ENCODE measurements at places on chromosomes 2 and 18. TPM values are rescaled to one million over a fixed set of nuclear protein-coding genes. Genes with fewer than 3 reads are reported as not detected.

Gene MAP3K19
- not detected for total RNA-seq

GRCh38 chr2:127453392-127454171 is 35.4 kb downstream of the PROC start:
- no peak for DNase-seq

GRCh38 chr2:48474574-48475298 is 55.2 kb upstream of the STON1 start:
- no peak for DNase-seq

Gene UGT1A4
- total RNA-seq: not detected

DNA sequence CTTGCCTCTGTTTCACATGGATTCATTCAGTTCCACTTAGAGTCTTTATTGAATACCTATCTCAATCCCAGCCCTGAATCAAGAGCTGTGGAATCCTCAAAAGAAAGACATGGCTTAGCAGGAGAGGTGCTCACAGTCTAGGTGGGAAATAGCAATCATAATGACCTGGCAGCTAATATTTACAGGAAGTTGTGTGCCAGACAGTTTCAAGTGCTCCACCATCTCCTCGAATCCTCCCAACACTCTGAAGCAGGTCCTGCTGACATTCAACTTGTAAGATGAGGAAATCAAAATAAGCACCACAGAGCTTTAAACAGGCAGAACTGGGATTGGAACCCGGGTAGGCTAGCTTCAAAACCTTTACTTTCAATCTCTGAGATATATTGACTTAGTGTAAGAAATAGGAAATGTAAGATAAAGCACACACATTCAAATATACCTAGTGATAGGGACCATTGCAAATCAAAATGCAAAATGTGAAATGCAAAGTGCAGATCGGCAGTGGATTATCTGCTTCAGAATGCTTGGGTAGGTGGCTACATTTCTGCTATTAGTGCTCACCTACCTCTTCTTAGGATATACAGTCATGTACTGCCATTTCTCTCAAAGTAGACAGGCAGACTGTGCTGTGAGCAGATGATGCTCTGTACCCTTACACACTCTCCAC is 182.0 kb downstream of the PRKCE start:
- DNase-seq: no peak

DNA sequence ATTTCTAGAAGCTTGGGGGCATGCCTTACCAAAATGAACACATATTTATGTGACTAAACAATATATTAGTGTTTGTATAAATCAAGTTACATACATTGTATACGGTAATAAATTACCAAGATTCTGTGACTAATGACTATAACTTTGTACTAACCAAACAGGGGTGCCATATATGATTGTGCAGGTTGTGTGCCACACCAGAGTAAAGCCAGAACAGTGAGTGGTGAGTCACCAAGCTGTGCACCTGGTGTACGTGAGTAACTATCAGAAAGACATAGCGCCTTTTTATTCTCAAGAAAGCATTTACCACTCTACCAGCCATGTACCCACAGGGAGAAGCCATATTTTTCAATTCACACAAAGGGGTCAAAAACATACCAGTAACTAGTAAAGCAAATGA is 453.2 kb upstream of the PIK3C3 start:
- no peak for DNase-seq

DNA sequence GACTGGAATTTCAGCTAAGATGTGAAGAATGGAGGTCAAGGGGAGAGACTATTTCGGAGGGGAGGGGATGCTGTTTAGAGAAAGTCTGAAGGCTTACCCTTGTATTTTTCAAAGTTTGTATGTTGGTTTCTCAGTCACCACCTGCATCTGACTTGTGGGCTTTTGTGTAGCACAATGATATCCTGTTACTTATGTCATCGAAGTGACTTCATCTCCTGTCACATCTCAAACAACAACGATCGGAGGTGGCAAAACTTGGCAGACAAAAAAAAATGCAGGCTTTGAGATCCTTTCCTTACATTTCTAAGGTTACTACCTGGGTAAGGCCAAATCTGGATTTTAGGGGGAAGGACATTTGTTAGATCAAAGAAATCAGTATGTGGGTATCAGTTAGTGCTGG is 11.7 kb upstream of the CXCR4 start:
- no peak for DNase-seq

Data from activated naive CD8-positive, alpha-beta T cell treated with anti-CD3 and anti-CD28 coated beads, Interleukin-2, amount 10 ng/mL, durations not matched to agents 7 days and 5 days (primary cell).